ENCODE measurements at places on chromosomes 6 and 20.

DNA sequence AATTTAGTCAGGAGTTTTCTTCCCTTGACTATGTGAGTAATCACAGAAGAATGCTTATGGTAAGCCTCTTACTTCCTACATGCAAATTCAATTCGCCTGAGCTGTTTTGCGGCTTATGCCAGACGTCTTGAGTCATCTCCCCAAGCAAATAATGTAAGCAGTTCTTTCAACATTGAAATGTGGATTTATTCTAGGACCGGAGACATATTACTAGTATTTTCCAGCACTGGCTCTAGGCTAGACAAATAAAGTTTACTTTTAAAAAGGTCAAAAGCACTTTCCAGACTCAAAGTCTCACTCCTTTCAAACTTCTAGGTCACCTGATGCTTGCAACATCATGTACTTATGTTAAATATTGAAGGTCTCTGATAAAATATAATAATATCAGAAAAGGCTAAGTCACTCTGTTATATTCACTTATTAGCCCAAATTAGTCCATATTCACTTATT, 38.1 kb upstream of the NOX3 start:
- DNase-seq, result no peak

DNA sequence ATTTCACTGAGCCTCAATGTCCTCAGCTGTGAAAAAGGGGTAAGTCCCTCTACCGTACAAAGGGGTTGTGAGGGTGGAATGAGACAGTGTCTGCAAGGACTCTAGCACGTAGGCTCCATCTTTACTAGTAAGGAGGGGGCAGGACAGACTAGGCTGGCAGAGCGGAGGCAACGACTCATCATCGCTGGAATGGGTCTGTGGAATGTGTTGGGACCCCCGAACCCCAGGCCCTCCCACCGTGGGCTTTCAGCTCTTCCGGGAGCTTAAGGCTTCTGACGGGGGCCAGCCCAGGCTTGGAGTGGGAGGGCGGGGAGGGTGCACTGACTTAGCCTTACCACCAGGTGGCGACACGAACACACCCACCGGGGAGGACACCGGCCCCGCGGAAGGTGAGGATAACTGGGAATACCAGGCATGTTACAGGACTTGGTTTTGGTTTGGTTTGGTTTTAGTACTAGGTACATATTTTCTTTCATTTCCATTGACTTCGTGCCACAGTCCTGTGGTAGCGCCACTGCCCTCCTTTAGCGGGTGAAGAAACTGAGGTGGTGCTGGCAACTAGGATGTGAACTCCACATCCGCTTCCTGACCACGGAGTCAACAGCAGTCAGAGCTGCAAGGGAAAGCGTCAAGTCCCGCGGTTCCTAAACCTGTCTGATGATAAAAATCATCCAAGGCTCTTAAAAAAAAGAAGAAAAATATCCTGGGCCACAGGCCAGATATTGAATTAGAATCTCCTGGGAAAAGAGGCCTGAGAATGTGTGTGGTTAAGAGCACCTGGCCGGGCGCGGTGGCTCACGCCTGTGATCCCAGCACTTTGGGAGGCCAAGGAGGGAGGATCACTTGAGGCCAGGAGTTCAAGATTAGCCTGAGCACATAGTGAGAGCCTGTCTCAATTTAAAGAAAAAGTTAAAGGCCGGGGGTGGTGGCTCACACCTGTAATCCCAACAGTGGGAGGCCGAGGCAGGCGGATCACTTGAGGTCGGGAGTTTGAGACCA, 10.3 kb upstream of the TULP1 start:
- peak; percentile 76 for DNase-seq

DNA sequence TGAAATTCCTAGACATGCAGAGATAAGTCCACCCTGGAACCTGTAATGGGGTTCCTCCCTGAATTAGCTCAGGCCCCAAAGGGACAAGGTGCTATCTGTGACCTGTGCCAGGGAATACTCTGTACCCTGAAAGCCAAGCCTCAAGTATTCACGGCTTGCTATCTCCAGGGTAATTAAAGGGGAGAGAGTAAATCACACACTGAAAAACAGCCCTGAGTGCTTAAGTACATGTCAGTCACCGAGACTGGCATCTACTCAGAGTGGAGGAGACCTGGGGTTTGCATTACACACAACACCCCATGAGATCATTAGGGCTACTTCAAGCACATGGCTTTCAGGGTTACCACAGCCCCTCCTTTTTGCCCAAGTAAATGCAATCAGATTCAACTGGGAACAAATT, 188.1 kb downstream of the CD83 start:
- DNase-seq, result no peak

DNA sequence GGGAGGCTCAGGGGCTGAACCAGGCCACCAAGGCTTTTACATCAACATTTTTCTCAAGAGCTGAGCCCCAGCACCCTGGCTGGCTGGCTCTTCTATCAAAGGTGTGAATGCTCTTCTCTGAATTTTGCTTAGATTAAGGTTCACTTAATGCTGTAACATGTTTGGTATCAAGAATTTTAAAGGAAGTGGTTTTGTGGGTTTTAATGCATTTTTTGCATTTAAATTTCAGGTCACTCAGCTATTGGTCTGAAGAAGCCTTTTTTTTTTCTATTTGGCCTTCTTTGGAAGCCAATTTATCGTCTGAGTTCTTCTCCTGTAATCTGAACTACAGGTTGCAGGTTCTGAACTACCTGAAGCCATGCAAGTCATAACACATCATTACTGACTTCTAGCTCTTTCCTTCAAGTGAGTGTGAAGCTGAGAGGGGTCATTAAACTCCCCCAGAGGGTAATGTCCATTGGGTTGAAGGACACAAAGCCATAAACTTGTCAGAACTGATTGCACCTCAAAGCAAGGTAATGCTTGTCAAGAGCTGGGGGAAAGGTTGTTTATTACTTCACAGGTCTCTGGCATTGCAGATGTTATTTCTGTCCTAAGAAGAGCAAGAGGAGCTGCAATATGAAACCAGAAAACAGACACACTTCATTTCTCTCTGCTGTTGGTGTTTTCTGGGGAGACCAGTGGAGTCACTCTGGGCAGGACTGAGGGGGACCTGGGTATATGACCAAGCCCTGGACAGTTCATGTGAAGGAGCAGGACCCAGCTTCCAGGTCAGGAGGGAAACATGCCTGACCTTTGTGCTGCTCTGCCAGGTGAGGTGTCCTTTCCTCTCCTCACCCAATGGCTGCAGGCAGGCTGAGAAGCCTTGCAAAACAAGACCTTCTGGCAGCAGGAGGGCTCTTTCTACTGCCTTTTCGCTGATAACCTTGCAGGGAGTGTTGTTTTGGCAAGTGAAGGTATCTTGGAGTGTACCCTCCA, 26.1 kb upstream of the NEDD9 start:
- no peak for DNase-seq

DNA sequence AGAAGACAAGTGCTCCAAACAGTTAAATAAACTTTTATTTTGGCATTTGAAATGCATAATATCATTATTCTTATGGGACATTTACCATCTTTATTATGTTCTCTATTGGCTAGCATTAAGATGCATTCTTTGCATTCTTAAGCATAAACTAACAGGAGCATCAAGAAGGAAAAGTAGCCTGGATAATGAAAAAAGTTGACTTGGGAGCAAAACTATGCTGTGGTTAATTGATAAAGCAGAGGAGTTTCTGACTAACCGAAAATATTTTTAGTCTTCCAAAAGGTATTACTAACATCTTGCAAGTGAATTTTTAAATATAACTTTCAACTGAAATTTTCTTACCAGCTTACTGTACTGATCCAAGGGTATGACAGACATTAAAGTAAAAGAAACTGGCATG, 140.3 kb downstream of the FLRT3 start:
- no peak for DNase-seq

DNA sequence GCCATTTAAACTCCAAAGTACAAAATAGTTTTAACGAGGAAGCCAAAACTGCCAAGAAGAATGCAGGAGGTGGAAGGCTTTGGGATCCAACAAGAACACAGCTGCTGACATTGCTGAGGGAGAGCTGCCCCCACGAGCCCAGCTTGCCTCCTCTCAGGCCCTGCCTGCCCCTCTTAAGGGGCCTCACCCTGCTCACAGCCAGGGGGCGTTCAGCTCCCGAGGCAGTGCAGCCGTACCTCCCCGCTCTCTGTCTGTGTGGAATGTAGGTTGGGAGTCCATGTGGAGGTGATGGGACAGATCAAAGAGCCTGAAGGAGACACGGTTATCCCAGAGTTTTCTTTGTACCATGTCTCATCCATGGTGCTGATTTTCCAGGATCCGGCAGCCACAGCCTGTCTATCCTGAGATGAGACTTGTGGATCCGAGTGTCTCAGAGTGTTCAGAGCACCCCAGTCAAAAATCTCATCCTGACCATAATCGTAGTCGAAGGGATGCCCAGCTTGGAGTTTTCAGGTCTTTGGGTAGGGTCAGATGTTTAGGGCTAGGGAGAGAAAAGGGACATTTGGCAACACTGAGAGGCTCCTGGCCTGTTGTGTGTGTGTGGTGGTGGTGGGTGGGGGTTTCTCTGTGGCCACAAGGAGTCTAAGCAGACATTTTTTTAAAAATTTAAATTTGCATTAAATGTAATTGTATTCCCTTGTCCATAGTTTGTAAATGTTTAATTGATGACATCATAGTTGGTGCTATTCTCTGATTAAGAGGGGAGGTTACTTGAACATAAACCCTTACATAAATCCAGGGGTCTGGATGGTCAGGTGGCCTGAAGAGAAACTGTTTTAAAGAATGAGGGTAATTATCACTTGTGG, 111.4 kb upstream of the CLDN20 start:
- DNase-seq, result no peak

DNA sequence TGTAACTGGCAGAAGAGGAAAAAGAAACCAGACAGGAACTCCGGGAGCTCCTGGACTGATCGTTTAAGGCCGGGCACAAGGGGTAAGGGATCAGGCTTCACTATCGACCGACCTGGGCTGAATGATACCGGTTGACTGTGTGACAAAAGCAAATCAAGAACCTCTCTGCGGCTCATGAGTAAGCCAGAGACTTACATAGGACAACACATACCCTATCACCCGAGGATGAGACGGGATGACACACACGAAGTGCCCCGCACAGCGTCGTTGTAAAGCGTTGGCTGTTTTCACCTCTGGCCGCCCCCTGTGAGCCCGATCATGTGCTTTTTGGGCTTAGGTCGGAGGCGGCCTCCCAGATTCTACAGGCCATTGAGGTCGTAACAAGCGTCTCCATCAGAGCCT, 695 bp upstream of the TGIF2 start:
- peak; percentile 28 for DNase-seq

DNA sequence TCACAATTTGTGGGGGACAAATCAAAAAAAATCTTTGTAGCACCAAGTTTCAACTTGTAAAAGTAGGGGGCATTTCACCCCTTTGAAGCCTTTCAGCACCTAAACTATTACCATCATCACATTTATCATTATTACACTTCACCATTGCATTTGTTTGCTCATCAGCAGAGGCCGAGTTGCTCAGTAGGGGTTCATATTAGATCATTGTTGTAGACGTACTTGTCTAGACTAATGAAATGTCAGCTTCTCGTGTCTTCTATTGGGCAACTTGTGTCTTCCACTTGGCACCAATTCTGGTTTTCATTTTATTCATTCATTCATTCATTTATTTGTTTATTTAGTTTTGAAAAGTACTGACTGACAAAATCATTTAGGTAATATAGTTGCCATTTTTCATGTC, 338.3 kb upstream of the KCNQ5 start:
- no peak for DNase-seq

GRCh38 chr6:95383878-95384277, 193.5 kb upstream of the MANEA start:
- DNase-seq, result no peak

GRCh38 chr6:109469591-109470189, 13.3 kb downstream of the ZBTB24 start:
- DNase-seq, result no peak

- DNase-seq, result no peak
Measured at GRCh38 chr20:64146301-64146935, 17.8 kb upstream of the MYT1 start.

- no peak for DNase-seq
Measured at GRCh38 chr20:35027301-35027700, 65.3 kb downstream of the TRPC4AP start.

GRCh38 chr6:13355043-13355945, 27.0 kb upstream of the TBC1D7 start:
- DNase-seq, result no peak

GRCh38 chr20:45842169-45842812, 8.7 kb downstream of the SNX21 start:
- no peak for DNase-seq

- DNase-seq, result no peak
Measured at GRCh38 chr6:56144538-56145324, 102.6 kb downstream of the COL21A1 start.

GRCh38 chr20:51659491-51660050, 108.6 kb downstream of the ATP9A start:
- no peak for DNase-seq

- DNase-seq, result no peak
Measured at GRCh38 chr20:61086031-61086430, 166.0 kb upstream of the CDH4 start.

DNA sequence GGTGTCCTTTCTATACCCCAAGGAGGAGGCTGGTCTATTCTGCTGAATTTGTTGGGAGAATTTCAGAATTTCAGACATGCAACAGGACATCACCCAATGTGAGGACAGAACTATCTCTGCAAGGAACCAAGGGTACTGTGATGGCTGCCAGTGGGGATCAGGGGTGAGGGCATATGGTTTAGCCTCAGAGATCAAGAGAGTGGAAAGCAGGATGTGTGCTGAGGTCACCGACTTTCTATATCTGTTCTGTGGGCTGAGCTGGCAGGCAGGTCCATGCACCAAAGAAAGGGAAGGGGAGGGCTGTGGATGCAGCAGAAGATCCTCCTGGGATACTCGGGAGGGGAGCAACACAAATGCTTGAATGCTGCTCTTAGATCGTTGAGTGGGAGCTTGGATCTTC, 28.8 kb downstream of the MYT1 start:
- DNase-seq, result no peak

DNA sequence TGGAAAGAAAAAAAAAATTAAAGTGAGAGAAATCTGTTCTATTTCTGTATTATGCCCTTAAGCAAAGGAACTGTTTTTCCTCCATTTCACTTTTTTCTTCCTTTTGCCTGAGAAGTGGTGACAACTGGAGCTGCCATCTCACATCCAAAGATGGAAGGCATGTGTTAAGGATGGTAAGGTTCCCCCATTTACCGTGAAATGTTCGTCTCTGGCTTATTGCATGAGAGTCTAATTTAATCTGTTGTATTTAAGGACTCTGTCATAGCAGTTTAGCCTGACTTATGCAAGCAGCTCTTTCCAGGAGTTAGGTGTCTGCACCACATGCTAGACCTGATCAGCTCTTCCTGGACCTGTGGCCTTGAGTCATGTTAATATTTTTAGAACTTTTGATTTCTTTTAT, 389.5 kb upstream of the MAP3K7 start:
- no peak for DNase-seq

Data from stimulated activated CD4-positive, alpha-beta T cell treated with anti-CD3 and anti-CD28 coated beads, Interleukin-1b, Interleukin-23, amount 100 ng/mL, for 1 hour (primary cell).